HAP-1 (cell line): ENCODE measurements at places on chromosomes 13 and 19.

GRCh38 chr19:58474291-58474996 lies 1.7 kb upstream of the ZNF446 start:
- no peak for DNase-seq

DNA sequence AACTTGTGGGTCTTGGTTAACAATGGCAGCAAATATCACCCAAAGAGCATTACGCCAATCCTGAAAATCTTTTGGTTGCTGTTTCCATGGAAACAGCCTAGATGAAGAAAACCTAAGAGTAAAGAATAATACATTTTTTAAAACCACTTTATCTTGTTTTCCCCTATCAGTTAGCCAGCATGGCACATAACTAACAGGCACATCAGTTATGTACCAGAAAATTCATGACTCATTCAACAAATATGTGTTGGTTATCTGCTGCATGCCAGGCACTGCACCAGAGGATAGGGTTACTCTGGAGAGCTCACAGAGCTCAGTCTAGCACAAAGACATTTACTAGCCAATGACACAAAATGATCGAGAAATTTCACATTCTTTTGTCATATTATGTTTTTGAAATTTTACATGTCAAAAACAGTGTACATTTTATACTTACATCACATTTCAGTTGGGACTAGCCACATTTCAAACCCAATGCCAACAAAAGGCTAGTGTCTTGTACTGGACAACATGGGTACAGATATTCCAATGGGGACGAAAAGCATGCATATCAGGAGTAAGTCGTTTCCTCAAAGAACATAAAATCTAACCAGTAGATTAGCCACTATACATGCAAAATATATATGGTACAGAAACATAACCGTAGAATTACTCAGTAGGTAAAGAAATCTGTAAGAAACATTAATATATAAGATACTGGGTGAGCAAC lies 20.3 kb downstream of the LNX2 start:
- no peak for DNase-seq

DNA sequence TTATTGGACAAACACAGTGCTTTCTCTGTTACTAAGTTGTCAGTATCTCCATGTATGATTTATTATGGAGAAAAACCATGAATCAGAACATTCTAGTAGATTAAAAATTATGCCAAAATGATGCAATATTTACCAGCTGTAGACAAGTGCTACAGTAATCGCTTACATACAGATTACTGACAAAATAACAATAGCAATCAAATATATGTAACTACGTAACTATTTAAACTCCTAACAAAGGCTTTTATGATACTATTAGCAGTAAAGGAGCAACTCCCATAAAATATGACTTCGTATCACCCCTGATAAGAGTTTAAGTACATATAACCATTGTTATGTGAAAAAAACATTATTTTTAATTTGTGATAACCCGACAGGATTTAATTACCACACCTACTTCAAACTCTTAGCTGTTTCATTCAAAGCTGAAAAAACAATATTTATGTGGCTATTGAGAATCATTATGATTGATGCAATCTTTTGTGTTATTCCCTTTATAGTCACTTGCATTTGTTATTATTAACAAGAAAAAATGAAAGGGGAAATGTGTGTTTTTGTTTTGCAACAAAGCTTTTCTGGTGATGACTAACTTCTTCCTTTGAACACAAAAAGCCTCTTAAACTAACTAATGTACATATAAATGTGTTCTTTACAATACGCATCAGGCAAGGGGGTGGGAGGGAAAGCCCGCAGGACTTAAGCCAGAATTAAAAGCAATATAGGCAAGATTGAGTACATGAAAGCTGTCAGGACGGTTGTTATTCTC lies 147.4 kb downstream of the ABCC4 start:
- peak; percentile 98 for DNase-seq

DNA sequence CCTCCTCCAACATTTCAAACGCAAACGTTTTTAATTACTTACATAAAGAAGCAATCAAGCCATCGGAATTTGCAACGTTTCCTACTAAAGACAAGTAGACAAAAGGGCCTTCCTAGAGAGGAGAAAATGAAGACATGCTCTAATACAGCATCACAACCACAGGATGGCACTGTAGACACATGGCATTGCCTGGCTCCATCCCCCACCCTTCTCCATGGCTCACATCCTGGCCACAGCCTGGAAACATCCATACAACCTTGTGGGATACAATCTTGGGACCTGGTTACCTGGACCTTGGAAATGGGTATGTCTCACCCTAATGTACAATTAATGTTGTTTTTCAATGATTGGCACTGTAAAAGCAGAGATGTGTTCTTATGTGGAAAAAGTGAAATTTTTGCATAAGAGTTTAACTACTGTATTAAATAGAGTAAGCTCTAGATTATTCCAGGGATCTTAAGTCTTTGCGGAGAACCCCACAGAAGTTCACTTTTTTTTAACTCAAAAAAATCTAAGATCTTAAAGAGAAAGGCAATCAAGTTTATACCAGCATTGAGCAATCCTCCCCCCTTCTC lies 21.5 kb downstream of the EBPL start:
- DNase-seq = peak; percentile 62

GRCh38 chr13:109989686-109990085 lies 203.3 kb upstream of the IRS2 start:
- DNase-seq = no peak

GRCh38 chr13:94431987-94432386 lies 47.5 kb downstream of the DCT start:
- no peak for DNase-seq

DNA sequence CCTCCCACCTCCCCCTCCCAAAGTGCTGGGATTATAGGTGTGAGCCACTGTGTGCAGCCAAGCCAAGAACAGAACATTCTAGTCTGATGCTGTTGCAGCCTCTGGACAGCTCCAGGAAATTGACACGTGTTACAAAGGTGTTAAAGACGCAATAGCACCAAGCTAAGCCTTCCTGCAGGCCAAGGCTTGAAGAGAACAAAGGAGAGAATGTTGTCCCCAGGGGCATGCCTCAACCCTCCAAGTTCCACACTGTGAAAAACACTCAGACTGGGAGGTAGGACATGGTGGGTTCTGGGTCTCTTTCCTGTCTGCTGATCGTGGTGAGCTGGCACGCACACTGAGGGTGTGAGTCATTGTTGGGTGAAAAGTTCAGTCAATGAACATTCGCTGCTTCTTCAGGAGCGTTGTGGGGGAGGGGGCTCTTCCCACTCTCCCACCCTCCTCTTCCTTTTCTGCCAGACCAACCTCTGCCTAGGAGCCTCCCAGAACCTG lies 5.3 kb upstream of the PTPRS start:
- no peak for DNase-seq

GRCh38 chr13:51156648-51157047 lies 45.6 kb upstream of the C13orf42 start:
- peak; percentile 56 for DNase-seq

- no peak for DNase-seq
Measured at GRCh38 chr13:99034333-99035085, 56.6 kb upstream of the DOCK9 start.

- no peak for DNase-seq
Measured at GRCh38 chr19:52535771-52536447, 8.4 kb downstream of the ZNF808 start.

DNA sequence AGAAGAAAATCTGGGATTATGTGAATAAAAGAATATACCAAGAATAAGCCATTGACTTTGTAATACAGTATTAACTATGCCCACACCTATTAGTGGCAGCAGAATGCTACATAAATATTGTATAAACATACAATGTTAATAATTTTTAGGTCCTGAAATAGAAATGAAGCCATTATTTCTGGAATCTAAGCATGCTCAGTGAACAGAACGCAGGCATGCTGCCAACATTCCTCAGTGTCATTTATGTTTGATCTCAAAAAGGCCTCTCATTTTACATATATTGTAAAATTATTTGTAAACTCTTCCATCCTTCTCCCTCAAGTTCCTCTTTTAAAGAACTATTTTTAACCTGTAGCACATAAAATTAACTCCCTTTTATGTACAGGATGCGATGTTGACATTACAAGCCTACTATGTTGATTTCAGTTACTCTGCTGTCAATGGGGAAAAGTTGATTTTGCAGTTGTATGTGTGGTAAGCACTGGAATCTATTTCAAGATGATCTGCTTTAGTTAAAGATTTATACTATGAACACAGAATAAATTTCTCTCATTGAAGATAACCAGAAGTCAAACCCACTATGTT lies 118.8 kb downstream of the VWA8 start:
- DNase-seq = no peak

- DNase-seq = no peak
Measured at GRCh38 chr13:59236309-59236919, 927.3 kb downstream of the DIAPH3 start.

DNA sequence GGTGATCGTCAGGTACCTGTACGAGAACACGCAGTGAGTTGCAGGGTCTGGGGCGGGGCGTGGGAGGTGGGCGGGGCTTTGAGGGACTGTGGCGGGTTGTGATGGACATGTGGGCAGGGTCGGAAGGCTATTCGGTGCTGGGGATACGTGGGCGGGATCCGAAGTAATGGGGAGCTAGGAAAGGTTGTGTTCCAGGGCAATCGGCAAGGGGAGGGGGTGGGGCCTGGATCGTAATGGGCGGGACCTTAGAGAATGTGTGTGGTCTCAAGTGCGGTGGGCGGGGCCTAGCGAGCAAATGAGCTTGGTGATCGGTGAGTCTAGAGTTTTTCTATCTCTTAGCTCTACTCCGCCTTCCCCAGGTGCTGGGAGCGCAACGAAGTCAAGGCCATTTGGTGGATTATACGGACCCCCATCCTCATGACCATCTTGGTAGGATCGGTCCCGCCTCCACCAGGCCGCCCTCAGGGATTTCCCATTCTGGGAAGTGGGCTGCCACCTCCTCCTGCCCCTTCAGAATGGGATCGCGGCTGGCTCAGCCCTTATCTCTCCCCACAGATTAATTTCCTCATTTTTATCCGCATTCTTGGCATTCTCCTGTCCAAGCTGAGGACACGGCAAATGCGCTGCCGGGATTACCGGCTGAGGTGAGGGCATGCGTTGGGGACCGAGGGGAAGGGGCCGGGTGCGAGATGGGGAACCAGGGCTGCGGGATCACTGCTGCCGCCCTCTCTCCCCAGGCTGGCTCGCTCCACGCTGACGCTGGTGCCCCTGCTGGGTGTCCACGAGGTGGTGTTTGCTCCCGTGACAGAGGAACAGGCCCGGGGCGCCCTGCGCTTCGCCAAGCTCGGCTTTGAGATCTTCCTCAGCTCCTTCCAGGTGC lies 9.6 kb downstream of the GIPR start:
- peak; percentile 48 for DNase-seq

- DNase-seq = no peak
Measured at GRCh38 chr19:45142726-45143110, 18.1 kb downstream of the NKPD1 start.

DNA sequence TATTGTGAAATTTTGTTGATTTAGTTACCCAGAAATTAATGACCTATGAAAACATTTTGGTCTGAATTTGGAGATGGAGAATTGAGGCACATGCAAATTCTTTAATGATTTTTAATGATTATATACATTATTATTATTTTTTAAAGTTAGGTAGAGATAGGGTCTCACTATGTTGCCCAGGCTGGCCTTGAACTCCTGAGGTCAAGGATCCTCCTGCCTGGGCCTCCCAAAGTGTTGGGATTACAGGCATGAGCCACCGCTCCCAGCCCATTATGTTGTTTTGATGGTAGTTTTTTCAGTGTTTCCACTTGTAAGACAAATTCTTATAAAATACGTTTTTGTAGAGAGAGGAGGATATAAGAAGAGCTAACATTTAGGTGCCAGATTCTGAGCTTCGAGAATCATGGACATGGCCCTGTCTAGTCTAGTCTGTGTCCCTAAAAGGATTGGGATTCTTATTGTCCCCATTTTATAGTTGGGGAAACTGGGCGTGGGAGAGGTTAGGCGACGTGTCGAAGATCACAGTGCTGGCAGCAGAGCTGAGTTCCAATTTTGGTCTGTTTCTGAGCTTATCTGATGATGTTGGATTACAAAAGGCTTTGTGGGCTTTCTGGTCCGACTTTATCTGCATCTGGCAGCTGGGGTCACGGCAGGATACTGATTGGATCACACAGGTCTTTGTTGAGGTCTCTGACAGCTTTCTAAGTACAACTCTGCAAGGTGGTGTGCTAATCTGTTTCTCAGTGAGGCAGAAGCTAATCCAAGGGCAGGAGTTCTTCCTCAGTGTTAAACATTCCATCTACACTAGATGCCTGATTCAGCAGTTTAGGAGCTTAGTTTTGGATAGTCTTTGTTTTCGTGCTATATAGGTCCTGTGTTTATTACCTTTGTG lies 7.5 kb upstream of the WDR88 start:
- no peak for DNase-seq

- DNase-seq = no peak
Measured at GRCh38 chr19:33219261-33219815, 6.3 kb downstream of the SLC7A10 start.

GRCh38 chr13:44280456-44280855 lies 93.2 kb upstream of the SERP2 start:
- no peak for DNase-seq

DNA sequence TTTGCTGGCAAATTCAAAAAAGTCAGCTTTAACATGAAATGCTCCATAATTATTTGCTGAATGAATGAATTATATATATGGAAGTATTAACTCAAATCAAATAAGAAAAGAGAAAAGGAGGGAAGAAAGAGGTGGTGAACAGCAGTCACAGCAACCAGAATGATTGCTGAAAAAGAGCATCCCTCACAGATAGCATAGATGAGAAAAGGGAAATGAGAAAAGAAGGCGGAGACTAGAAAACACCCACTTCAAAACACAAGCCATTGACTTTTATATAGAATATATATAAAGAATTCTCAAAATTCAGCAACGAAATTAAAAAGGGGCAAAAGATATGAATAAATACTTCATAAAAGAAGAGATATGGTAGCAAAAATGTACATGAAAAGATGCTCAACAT lies 75.2 kb downstream of the CAB39L start:
- DNase-seq = no peak

- no peak for DNase-seq
Measured at GRCh38 chr19:4061178-4061682, 5.5 kb downstream of the ZBTB7A start.

DNA sequence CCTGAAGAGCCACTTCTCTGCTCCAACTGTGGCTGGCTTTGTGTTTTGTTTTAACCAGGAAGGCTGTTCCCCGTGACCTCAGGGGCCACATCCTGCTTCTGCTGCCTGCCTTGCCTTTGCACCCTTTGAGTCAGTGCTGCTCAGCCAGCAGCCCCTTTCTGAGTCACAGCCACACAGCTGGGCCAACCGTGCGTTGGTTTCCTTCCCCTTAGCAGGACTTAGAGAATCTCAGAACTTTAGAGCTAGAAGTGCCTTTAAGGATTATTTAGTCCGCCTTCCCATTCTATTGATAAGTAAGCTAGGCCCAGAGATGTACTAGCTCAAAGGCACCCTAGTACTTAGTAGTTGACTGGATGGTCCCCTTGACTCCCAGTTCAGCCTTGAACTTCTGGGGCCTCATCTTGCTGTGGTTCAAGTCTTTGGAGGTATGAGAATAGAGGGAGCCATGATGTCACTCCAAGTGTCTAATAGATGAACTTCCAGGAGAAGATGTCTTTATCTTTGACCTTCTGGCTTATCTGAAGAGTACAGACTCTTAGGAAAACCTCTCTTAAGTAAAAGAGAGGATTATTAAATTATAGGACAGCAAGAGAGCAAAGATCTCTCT lies 8.0 kb downstream of the RGCC start:
- no peak for DNase-seq

- no peak for DNase-seq
Measured at GRCh38 chr19:57057036-57057686, 62.6 kb upstream of the USP29 start.
